ENCODE measurements at places on chromosomes 5 and 9. TPM values are rescaled to one million over a fixed set of nuclear protein-coding genes. Genes with fewer than 3 reads are reported as not detected.

PCDHGC5 gene
- total RNA-seq: 4.0 TPM

BARHL1 gene
- not detected for total RNA-seq

RASEF gene
- 0.25 TPM for total RNA-seq

SLC34A1 gene
- not detected for total RNA-seq

DOCK8 gene
- total RNA-seq: 0.22 TPM

- DNase-seq: no peak
Measured at GRCh38 chr9:130150779-130151382, 21.3 kb upstream of the NCS1 start.

DNA sequence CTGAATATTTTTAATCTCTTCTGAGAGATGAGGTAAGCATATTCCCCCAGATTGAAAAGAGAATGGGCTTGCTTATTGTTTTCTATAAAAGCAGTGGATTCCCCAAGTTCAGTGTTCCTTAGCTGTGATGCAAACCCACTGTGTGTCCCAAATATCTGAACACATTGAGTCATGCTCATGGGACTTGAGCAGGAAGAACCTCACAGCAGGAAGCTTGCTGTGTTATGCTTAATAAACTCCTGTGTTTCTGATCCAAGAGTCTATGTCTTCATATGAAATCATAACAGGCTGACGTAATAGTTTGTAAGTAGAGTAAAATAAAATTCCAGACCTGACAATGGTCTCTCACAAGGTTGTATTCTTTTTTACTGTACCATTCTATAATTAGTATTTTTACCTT lies 24.8 kb upstream of the LOX start:
- DNase-seq: no peak

DNA sequence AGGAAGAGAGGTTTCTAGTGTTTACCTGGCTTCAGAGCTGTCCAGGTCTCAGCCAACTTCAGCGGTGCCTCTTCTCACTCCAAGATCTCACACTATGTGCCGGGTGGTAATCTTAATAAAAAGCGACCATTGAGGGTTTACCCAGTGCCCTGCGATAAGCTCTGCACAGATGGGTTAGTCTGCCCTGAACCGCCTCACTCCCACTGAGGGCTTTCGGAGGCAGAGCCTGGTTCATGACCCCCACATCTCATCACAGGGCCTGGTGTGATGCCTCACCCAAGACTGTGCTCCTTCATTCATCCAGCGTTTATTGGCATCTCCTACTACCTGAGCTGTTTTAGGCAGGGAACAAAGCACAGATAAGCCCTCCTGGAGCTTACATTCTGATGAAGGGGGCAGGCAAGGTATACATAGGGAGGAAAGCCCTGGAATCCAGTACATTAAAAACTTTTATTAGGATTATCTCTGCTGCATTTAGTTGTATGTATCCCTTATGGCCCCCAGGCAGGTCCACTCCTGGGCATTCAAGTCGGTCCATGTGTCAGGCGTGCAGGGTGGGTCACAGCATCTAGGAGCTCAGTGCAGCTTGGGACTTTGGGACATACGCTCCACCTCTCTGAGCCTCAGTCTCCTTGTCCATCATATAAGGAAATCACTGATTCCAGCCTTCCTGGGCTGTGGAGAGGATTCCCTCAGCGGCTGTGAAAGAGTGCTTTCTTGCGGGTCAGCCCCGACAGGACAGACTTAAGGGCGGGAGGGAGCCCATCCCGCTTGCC lies 613 bp upstream of the COL15A1 start:
- no peak for DNase-seq

GRCh38 chr5:127186657-127187056 lies 103.9 kb upstream of the MEGF10 start:
- DNase-seq: no peak

- no peak for DNase-seq
Measured at GRCh38 chr5:59559323-59559722, 334.2 kb downstream of the PDE4D start.

DNA sequence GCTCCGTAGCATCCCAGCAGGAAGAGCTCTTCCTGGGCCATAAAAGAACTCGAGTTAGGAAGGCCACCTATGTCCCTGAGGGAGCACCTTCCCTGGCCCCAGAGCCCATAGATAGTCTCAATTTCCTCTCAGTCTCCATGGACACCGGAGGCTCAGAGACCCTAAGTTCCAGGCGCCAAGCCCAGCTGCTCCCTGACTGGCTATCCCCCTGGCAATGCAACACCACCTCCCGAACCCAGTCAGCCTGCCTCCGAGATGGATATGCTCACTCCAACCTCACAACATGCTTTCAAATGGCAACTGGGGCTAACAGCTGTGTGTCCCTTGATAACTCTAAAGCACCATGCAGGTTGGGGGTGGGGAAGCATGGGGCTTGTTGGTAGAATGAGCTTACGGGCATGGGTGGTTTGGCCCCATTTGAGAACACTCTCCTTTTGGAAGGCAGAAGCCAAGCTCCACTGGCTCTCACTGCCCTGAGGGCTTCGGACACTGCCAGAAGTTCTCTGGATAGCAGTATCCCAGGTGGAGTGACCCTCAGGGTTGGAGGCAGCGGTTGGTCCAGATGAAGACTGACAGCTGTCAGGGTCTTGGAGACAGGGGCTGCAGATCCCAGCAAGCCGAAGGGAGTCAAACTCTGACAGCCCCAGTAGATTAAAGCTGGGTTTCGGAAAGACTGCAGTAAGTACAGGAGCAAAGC lies 165.3 kb downstream of the PAX5 start:
- no peak for DNase-seq

GRCh38 chr5:39164529-39165402 lies 54.6 kb downstream of the FYB1 start:
- no peak for DNase-seq

DNA sequence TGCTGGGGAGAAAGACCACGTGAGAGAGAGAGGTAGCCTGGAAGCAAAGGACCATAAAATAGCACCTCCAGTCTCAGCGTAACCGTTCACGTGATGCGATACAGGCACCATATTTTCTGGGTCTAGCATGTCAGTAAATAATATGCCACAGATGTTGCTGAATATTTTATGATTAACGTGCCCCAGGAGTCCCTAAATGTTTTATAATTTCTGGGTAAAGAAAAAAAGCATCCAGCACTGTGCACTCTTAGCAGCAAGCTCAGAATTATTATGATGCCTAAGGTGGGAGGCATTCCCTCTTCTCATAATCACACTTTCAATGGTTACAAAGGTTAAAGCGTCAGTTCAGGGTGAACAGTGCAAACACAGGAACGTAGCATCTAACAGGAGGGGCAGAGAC lies 121.8 kb downstream of the CAVIN4 start:
- no peak for DNase-seq

GRCh38 chr9:37947977-37948376 lies 44.0 kb upstream of the SLC25A51 start:
- no peak for DNase-seq

DNA sequence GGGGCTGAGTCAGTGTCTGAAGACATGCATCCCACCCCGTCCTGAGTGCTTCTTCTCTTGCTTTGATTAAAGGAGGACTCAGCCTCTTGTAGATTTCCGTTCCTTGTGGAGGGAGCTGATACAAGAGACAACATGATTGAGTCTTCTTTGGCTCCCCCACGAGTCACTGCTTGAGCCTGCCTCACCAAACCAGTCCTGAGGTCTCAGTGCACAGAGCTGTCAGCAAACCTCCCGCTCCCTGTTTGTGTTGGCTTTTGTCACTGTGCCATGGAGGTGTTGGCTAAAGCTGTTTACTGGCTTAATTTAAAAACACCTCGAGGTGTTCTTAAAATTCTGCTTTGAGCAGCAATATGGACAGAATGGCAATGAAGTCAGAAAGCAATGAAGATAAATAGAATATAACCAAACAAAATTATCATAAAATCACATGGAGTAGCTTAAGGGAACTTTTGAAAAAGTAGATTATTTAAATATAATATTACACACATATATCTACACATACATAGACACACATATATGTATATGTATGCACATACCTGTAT lies 234.1 kb upstream of the ANKRD55 start:
- no peak for DNase-seq

All from glutamatergic neuron (in vitro differentiated cells).